ENCODE measurements at places on chromosomes 7 and 10.

- DNase-seq, result no peak
These were observed 62.4 kb downstream of the SLC35B4 start for GRCh38 chr7:134254311-134254710.

- no peak for DNase-seq
These were observed 65.3 kb upstream of the ABLIM1 start for GRCh38 chr10:114723361-114723760.

DNA sequence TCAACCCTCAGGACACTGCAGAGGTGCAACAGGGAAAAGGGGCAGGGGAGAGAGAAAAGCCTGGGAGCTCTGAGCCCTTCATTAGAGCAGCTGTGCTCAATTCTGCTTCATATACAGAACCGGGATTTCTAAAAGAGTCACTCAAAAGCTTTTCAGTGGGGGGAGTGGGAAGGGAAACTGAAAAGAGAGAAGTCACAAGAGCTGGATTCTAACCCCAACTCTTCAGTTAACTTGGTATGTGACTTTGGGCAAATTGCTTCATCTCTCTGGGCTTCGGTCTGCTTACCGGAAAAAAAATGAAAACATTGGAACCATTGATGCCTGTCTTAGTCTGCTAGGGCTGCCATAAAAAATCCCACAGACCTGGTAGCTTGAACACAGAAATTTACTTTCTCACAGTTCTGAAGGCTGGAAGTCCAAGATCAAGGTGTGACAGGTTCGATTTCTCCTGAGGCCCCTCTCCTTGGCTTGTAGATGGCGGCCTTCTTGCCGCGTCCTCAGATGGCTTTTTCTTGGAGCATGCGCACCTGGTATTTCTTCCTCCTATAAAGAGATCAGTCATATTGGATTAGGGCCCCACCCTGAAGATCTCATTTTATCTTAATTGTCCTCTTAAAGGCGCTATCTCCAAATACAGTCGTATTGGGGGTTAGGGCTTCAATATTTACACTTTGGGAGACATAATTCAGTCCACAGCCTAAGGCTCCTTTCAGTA lies 118.3 kb upstream of the KMT2E start:
- no peak for DNase-seq

DNA sequence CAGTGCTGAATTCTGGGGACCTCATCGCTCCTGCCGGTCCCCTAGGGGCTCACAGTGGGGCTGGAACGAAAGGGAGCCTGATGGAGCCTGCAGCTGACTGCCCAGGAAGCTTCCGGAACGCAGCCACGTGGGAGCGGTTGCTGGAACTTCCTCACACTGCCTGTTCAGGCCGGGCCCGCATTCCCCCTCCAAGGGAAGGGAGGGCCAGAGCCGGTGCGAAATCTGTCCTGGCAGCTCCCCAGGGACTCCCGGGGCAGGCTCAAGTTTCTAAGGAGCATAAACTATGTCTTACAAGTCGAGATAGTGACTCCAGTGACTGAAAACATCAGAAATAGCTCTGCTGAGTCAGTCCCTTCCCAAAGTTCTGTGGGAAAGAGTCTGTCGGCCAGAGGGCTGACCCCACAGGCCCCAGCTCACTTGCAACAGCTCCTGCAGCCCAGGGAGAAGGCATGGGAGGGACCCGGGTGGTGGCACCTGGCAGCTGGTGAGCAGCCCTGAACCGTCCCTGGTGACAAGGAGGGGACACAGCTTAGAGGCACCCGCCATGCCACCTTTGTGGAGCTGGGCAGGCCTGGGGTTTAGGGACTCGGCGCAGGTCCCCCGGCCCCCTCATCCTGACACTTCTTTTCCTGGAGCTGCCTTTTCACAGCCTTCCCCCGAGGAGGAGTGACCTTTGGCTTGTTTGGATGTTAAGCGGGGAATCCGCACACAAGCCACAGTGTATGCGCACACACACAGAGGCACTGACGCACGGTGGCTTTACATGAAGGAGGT lies 47.6 kb downstream of the PDGFA start:
- no peak for DNase-seq
